ENCODE measurements at places on chromosomes 3 and 15.

DNA sequence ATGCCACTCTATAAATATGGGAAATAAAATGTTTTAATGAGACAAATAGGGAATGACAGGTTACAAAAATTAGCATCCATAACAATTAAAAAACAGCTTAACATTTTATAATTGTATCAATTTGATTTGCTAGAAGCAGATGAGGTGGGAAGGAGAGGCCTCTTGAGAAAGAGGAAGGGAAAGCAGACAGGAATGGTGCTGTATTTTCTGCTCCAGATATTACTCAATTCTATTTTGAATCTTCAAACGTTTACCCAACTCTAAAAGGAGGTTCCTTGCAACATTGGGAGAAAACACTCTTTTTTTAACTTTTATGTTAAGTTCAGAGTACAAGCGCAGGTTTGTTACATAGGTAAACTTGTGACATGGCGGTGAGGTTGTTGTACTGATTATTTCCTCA is 44.9 kb upstream of the ALDH1A3 start:
- peak; percentile 90 for DNase-seq

DNA sequence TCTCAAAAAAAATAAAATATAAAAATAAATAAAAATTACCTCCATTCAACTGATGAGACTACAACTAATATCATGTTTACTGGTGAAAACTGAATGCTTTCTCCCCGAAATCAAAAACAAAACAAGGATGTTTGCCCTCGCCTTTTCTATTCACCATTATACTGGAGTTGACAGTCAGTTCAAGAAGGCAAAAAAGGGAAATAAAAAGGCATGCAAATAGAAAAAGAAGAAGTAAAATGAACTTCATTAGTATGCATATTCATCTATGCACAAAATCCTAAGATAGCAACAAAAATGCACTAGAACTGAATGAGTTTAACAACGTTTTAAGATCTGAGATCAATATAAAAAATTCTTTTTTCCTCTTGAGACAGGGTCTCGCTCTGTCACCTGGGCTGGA is 72.7 kb upstream of the FAM174B start:
- DNase-seq: peak; percentile 58

DNA sequence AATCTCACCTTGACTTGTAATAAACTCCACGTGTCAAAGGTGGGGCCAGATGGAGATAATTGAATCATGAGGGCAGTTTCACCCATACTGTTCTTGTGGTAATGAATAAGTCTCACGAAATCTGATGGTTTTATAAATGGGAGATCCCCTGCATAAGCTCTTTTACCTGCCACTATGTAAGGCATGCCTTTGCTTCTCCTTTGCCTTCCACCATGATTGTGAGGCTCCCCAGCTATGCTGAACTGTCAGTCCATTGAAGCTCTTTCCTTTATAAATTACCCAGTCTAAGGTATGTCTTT is 45.5 kb downstream of the SUCNR1 start:
- no peak for DNase-seq

DNA sequence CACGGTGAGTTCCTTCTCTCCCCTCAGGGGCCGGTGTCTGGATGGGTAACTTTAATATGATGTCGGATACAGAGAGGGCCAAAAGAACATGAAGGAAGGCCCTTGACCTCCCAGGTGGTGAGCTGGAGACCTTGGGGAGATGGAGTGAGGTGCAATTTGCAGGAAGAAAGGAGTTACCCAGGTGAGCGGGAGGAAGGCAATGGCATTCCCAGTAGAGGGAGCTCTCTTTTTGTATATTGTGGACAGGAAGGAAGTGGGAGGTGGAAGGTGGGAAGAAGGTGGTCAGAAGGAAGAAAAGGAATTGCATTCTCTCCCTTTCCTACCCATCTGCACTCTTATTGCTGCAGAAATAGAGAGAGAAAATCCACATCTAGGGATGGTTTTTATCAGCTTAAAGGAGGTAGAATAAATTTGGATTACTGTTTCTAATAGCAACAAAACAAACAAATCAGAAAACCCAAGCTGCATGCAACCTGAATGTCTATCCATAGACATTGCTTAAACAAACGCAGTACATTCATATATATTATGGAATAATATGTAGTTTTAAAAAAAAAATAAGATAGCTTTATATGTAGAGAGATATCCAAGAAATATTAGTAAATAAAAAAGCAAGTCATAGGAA is 169.0 kb upstream of the TSC22D2 start:
- no peak for DNase-seq

GRCh38 chr3:55716044-55716443 is 228.9 kb upstream of the WNT5A start:
- DNase-seq: no peak

DNA sequence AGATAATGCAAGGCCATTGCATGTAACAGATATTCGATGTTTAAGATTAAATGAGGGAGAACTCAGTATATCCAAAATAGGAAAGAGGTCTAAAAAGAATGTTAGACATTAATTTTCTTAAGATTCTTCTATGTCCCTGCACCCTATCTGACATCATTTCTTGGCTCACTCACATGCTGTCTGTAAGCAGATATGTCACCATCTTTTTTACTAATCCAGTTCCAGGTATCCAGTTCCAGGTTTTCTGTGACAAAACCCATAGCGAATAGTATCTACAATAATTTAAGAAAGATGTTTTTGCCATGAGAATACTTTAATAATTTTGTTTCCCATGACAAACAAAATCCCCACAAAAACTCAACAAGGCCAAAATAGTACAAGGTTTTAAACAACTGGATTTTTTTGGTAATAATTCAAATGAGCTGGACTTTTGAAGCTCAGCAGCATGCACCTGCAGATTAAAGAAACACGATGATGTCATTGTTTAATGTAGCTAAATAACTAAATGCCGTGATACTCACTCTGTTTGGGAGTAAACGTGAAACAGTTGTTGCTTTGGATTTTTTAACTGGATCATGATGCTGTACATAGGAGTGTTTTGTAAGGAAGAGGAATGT is 867.6 kb downstream of the EPHA3 start:
- DNase-seq: no peak

DNA sequence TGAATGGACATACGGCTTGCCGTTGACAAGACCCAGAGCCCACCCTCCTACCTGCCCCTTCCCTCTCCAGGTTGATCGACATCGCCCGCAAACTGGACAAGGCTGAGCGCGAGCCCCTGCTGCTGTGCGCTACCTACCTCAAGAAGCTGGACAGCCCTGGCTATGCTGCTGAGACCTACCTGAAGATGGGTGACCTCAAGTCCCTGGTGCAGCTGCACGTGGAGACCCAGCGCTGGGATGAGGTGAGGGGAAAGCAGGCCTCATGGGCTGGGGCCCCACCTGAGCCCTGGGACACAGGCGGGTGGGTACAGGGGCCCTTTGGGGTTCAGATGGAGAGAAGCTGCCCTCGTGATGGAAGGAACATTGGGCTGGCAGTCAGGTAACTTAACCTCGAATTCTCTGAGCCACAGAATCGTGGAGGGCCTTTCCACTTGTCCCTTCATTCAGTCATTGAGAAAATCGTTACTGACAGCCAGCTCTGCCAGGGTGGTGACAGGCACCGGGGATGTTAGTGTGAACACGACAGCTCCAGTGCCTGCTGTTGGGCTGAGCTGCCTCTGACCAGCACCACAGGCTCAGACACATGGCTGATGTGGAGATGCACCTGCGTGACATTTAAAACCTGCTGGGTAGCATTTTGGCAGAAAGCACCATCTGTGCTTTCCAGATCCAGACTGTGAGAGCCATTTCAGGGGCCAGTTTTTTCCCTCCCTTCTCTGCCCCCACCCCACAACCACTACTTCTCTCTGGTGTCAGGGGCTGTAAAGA is 25.6 kb upstream of the RHO start:
- DNase-seq: no peak

GRCh38 chr15:31448635-31448979 is 122.0 kb downstream of the KLF13 start:
- DNase-seq: no peak

GRCh38 chr3:127212231-127212630 is 19.3 kb downstream of the PRR23E start:
- DNase-seq: no peak

DNA sequence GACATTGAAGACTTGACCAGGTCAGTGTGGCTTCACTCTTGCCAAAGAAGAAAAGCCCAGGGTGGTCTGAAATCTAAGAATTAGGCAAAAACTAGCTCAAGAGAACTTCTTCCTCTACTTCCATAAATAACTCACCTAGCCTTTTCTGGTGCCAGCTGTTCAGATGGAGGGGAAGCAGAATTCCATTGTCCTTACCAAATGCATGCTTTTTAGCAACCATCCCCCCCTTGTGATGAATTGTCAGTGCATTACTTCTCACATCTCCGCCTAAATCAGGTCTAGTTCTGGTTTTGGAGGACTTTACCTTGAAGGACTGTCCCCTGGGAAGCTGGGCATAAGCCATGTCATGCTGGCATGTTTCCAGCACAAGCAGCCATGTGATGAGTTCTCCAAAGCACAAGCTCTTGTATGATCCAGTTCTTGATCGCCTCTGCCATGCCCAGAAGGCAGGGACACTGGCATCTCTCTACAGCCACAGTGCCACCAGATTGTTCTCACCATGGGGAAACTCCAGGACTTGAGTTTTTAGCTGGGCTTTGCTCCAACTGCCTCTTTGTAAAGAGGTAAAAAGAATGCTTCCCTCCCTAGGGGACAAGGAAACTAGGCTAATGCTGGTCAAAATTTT is 96.4 kb upstream of the IL12A start:
- no peak for DNase-seq

DNA sequence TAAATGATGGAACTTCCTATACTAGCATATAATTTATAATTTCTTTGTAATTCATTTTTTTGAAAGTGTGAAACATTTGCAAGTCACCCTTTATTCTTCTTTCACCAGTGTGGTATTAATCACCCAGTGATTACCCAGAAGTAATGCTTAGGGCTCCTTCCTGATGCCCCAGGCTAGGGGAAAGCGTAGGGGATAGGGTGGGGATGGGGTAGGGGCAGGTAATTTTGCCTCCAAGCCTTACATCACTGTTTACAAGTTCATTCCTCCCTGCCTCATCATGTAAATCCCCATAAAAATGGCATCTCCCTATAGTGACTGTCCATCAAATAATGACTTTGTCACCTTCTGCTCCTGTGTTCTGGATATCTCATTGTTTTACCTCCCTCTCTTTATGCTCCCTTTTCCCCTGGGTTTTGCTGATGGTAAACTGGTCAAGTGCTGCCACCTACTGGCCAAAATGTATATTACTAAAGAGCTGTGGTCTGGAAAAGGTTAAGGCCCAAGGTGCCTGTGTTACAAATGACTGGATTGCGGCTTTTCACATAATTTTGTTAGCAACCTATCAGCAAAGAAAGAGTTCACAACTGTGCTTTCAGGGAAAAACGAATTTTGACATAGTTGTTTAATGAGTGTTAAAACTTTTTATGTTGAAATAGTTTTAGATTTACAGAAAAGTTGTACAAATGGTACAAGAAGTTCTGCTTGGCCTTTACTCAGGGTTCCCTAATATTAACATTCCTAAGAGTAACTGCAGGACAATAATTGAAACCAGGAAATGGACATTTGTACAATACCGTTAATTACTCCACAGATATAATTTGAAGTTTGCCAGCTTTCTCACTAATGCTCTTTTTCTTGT is 54.7 kb downstream of the ONECUT1 start:
- DNase-seq: peak; percentile 55

DNA sequence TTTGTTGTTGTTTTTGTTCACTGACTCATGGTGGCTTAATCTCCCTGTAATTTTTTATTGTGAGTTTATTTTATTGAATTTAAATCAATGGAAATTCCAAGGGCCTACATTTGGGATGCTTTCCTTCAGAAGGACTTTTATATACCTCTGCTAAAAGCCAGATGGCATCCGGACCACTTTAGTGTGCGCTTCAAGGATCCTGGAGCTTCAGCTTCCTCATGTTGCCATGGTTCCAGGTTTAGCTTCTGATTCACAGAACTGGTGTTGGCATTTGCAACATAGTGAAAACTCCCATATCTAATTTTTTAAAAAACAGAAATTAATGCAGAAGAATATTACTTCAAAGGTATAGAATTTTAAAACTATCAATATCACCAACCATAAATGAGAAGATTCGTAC is 8.5 kb upstream of the HACD2 start:
- no peak for DNase-seq

DNA sequence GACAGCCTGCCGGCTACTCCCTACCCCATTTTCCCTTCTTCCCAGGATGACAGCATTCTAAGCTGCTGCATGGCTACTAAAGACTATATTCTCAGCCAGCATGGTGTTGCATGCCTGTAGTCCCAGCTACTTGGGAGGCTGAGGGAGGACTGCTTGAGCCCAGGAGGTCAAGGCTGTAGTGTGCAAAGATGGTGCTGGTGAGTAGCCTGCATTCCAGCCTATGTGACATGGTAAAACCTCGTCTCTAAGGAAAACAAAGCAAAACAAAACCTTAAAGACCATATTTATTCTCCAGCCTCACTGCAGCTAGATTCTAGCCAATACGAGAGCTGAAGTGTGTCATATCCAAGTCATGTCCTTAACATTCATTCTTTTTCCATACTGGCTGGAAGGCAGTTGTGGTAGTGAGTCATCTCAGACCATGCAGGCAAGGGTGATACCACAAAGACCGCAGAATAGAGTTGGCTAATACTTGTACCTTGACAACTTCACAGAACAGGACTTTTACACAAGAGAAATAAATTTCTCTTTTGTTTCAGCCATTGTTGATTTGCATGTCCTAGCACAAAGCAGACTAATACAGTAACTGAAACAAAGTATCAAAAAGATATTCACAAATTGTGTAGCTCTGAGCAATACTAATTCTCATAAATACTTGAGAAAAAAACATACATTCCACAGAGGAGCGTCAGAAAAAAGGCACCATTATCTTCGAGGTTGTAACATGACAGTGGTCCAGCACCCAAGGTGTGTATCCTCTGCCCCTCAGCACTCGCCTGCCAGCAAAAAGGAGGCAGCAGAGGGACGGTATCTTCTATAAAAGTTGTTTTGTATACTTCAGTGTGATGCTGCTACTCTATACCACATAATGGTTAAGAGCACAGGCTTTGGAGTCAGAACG is 14.8 kb downstream of the PBRM1 start:
- peak; percentile 98 for DNase-seq

GRCh38 chr3:139654637-139655365 is 23.0 kb downstream of the NMNAT3 start:
- no peak for DNase-seq

DNA sequence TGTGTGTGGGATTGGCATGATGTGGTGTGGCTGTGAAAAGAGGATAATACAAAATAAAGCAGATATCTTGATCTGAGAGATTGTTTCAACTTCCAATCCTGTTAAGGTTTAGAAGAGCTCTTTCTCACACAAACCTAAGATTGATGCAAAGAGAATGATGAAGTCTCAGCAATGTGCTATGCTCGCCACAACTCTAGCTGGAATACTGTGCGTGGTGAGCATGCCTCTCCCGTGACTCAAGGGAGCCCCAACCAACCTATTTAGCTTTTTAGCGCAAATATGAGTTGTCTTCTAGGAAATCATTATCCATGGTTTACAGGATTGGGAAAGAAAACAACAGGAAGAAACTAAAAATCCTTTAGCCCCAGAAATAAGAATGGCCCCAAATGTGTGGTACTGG is 28.5 kb downstream of the BTLA start:
- DNase-seq: no peak

GRCh38 chr15:86852741-86853140 is 773.1 kb downstream of the AGBL1 start:
- DNase-seq: no peak

Measured in MV-4-11 (cell line).